Fibroblast of gingiva (primary cell): ENCODE measurements at places on chromosomes 16 and 17.

DNA sequence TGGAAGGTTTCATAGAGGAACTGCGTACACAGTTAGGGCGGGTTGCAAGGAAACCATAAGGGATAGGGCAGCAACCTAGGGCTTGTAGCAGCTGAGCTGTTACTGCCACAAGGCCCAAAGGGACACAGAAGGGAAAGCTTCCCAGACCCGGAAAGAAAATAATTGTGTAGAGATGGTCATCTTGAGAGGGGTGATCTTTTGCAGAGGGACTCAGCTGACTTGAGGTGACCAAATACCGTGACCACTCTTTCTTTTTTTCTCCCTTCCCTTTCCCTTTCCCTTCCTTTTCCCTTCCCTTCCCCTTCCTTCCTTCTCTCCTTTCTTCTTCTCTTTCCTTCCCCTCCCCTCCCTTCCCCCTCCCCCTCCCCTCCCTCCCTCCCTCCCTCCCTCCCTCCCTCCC lies 8.5 kb upstream of the CREBBP start:
- no peak for DNase-seq

DNA sequence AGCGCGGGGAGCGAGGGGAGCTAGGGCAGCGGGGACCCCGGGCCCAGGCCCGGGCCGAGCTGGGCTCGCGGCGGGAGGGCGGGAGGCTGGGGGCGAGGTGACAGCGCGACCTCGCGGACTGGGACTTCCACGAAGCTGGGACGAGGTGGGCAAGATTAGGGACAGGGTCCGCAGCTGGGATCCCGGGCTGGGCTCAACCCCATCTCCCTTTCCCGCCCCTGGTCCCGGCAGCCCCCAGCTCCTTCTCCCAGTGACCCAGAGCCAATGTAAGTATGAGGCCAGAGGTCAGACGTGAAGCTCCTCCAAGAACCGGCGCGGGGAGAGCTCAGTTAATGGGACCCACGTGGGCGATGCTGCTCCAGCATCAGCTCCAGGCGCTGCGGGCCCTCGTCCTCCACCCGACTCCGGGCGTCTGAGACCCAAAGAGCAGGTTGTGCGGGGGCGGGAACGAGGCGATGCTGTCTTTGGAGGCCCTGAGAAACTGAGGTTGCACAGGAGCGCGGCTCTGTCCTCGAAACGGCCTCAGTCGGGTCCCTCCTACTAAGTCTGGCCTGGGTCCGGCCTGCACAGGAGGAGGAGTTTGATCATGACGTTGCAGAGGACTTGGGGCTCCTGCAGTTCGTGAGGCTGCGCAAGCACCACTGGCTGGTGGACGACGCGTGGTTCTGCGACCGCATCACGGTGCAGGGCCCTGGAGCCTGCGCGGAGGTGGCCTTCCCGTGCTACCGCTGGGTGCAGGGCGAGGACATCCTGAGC lies 585 bp downstream of the ALOX12 start:
- no peak for DNase-seq

DNA sequence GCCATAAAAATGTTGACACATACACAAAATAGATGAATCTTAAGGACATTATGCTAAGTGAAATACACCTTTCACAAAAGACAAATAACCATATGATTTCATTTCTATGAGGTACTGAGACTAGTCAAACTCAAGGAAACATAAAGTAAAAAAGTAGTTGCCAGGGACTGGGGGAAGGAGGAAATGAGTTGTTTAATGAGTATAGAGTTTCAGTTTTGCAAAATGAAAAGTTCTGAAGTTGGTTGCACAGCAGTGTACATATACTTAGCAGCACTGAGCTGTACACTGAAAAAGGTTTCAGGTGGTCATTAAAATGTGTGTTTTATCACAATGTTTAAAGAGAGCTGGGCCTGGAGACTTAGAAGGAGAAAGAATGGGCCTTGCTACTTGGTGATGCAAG lies 4.7 kb upstream of the SLC13A2 start:
- DNase-seq, result no peak

GRCh38 chr16:11563493-11564040 lies 23.2 kb downstream of the LITAF start:
- DNase-seq, result no peak

DNA sequence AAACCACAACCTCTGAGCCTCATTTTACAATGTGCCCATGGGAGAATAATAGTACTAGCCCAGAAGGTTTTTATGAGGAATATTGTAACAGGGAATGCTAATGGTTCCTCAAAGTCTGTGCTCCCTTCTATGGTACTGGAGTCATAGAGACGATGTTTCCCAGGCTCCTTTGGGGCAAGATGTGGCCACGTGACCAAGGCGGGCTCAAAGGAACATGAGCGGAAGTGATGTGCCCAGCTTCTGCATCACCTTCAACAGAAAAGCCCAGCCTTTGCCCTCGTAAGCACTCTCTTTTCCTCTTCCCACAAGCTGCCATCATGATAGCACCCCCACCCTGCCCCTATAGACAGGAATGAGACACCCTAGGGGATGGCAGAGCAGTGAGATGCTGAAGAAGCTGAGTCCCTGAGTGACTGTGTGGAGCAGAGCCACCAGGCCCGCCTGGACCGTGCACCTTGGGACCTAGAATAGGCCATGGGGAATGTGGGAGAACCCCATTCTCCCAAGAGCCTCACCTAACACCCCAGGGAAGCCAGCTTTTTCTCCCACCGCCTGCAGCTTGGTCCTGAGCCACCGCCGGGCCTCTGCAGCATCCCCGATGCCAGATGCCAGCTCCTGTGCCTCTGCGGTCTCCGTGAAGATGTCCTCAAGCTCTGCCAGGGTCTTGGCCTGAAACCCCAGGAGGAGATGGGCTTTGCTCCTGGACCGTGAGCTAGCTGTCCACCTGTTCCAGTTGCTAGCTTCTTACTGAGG lies 22.2 kb upstream of the PIK3R6 start:
- no peak for DNase-seq

GRCh38 chr17:75511270-75511609 lies 4.1 kb downstream of the CASKIN2 start:
- DNase-seq, result no peak

DNA sequence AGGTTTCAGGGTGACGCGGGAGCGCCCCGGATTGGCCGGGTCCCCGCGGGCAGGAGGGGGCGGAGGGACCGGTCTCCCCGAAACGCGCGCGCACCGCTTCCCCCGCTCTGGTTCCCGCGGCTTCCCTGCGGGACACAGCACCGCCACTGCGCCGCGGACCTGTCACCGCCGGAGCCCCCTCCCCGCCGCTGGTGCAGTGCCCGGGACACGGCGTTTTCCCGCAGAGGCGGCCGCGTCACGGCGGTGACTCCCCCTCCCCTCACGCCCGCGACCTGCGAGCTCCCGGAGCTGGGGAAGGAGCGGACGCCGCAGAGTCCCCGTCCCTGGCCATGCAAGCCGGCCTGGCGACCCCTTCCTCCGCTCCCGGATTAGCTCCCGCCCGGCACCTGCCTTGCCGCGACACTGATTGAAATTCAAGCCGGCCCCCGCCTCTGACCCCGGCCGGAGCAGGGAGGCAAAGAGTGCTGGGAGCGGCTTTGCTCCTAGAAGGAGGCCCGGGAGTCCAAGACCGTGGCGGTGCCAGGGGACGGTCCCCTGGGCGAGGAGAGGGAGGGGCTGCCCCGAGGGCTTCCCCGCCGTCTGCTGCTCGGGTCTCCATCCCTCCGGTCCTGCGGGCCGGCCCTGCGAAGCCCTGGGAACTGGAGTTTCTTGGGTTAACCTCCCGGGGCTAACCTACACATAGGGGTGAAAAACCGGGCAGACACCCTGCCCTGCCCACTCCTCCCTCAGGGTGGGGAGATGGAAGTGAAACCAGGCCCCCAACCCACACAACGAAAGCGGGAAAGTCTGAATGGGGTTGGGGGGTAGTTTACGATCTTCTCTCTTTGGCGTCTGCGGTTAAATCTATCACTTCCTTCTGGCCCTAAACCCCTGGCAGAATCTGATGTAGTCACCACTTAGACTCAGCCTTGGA lies 1.0 kb downstream of the RHBDL3 start:
- no peak for DNase-seq

DNA sequence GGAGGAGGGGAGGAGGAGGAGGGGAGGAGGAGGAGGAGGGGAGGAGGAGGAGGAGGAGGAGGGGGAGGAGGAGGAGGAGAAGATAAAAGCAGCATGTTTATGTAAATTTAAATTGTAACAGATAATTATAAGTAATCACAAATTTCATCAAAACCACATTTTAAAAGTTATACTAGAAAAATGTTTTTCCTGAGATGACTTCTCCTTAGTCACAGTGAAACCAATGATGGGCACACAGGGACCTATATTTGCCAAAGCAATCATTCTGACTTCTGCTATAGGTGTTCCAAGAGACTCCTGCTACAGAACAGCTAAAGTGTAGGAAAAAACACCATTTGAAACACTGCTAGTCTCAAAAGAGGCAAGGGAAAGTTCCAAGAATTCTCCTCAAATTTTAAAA lies 66.4 kb downstream of the CEP95 start:
- DNase-seq, result no peak

DNA sequence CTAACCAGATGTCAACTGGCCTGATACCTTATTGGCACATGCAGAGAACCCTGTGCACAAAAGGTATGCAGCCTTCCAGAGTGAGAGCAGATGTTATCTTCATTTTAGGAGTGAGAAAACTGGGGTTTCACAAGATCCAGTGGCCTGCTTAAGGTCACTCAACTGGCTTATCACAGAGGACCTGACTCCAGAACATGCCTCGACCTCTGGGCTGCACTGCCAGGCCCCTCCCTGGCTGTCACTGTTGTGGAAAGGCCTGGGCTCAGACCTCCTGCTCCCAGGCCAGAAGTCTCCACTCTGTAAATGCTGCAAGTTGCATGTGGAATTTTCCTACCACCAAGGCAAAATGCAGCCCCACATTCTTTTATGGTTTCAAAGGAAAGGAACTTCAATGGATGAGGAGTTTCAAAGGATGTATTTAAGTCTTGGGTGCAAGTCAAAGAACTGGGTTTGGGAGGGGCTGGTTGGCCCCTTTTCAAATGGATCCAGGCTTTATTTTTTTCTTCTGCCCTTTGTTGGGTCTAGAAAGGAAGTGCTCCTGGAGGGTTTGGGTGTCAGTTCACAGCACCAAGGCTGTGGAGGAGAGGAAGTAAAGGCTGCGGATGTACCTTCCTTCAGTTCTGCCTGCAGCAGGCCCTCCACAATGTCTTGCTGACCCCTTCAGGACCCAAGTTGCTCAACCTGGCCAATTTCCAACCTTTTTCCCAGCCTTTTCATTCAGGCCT lies 30.4 kb upstream of the SMPD3 start:
- DNase-seq, result no peak

GRCh38 chr17:49822829-49823228 lies 25.0 kb downstream of the TAC4 start:
- DNase-seq, result peak; percentile 82

DNA sequence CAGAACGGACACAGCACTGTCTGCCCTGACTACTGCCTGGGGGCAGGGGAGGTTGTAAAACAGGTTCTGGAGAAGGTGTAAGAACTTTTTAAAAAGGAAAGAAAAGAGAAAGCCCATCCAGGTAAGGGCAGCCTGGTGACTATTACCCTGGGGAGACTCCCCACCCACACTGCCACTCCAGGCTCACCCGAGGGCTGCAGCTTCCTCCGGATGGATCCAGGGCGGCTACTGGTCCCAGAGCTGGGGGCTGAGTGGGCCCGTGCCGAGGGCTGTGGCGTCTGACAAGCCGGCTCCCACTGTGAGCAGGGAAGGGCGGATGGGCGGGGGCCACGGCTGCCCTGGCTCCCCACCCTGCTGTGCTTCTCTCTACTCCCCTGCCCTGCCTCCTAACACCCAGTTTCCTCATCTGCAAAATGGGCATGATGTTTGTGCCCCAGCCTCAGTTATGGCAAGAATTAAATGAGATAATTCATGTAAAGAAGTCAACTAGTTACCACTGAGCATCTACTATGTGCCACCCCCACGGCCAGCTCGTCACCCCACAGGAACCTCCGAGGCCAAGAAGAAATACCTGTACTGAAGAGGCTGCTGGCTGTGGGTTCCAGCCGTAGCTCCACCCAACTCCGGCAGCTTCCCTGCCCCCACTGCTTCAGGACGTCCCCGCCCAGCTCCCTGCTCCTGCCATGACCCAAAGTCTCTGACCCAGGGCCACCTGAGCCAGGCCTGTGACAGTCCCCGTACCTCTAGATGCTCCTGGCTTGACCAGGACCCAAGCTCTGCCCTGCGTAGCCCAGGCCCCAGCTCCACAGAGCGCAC lies 24.2 kb downstream of the KATNB1 start:
- DNase-seq, result no peak
